ENCODE measurements at places on chromosomes 5 and 9. TPM values are rescaled to one million over a fixed set of nuclear protein-coding genes. Genes with fewer than 3 reads are reported as not detected.

SPATA31D4 gene
- total RNA-seq, result not detected

GRCh38 chr9:4793459-4794395, 983 bp downstream of the RCL1 start:
- DNase-seq, result peak; percentile 52

DNA sequence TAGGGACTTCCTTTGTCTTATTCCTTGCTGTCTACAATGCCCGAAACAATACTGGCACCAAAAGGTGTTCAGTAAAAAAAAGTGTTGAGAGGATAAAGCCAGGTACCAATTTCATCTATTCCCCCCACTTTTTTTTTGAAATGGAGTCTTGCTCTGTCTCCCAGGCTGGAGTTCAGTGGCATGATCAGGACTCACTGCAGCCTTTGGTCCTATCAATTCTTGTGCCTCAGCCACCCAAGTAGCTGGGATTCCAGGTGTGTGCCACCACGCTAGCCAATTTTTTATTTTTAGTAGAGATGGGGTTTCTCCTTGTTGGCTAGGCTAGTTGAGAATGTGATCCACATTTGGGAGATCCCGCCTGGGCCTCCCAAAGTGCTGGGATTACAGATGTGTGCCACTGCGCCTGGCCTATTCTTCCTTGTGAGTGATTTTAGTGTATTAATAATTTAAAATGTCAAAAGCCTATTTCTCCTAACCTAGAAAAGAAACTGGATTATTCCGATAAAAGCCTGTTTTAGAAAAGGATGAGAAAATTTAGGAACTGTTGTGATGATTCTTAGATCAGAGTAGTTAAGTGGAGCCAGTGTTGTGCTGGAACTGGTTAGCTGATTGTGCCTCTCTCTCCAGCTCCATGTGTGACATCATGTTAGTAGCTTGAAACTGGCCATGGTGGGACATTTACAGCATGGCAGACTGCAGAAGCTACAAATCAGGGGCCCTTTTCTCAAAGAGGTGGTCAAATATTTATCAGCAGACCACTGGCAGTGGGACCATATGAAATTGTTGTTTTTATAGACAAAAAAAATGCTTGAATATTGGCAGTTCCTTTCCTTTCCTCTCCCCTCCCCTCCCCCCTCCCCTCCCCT, 14.3 kb downstream of the CDC42SE2 start:
- no peak for DNase-seq

ARHGEF37 gene
- total RNA-seq, result 8.3 TPM

- DNase-seq, result peak; percentile 45
Observed at GRCh38 chr9:37555786-37556185, 20.4 kb downstream of the FBXO10 start.

SNX30 gene
- 4.3 TPM for total RNA-seq

- DNase-seq, result no peak
Observed at GRCh38 chr5:123421773-123422172, 1.4 kb downstream of the CEP120 start.

DNA sequence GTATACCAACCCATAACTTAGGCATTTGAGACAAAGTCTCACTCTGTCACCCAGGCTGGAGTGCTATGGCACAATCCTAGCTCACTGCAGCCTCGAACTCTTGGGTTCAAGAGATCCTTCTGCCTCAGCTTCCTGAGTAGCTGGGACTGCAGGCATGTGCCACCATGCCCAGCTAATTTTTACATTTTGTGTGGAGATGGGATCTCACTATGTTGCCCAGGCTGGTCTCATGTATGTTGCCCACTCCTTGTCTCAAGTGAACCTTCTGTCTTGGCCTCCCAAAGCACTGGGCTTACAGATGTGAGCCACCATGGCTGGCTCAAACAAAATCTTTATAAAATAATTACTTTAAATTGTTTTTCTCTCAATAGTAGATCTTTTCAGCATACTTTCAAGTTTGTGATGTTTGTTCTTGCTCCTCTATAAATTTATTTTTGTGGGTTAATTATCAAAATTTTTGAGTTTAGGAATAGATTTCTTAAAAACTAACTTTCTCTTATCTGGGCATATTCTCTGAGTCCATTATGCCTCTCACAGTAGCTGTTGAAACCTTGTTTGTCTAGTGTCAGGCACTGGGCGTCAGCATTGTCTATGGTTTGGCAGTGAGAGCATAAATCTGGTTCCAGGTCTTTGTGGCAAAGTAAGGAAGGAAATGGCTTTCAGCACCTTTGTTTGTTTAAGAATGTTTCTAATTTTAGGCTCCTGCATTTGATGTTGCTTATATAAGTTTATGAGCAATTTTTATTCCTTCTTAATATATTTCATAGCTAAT, 38.7 kb downstream of the NLN start:
- peak; percentile 64 for DNase-seq

PCDHGB7 gene
- 1.4 TPM for total RNA-seq

- no peak for DNase-seq
Observed at GRCh38 chr5:61438298-61438970, 106.4 kb downstream of the ZSWIM6 start.

DNA sequence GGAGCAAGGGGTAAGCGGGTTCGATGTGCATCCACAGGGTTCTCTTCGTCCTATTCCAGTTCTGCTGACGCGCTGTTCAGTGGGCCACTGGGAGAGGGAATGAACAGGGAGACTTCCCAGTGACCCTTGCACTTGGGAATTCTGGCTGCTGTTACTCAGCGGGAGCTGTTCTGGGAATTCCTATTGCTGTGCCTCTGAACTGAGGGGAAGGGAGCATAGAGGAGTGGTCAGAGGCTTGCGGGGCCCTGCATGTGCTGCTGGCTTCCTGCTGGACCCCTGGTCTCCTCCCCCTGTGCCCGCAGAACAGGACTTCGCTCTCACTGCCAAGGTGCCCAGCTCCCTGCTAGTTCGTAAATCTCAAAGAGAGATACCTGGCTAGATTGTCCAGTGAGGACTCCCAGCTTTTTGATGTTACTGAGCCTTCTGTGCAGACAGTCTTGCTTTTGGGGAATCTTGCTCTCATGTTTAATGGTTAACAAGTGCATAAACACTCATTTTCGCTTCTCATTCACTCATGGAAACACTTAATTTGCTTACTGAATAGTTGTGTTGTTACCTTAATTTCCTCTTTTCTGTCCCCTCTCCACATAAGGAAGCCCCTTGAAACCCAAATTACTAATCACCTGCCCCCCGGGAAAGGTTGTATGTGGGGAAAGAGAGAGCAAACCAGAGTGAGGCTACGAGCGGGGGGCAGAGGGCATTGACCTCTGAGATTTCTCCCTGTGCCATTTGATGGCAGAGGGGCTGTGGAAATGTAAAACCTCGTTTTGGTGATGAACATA, 5.9 kb downstream of the TRIO start:
- no peak for DNase-seq

- no peak for DNase-seq
Observed at GRCh38 chr9:91843093-91843492, 106.9 kb downstream of the ROR2 start.

- no peak for DNase-seq
Observed at GRCh38 chr9:132152231-132152630, 9.6 kb upstream of the NTNG2 start.

DNA sequence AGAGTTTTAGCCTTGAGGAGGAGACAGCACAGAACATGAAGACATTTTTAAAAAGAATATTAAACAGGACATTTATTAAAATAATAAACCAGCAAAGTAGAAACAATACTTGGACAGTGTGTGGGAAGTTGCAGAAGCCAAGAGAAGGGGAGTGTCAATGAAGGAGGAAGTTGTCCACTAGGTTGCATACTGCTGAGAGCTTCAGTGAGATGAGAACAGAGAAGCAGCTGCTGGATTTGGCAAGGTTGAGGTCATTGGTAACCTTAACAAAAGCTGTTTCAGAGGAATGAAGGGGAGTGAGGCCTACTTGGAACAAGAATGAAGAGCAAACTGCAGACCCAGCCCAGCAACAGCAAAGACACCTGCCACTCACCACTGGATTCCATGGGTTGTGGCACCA, 11.4 kb downstream of the BHMT start:
- DNase-seq, result peak; percentile 40

TSSK1B gene
- total RNA-seq, result not detected

DNA sequence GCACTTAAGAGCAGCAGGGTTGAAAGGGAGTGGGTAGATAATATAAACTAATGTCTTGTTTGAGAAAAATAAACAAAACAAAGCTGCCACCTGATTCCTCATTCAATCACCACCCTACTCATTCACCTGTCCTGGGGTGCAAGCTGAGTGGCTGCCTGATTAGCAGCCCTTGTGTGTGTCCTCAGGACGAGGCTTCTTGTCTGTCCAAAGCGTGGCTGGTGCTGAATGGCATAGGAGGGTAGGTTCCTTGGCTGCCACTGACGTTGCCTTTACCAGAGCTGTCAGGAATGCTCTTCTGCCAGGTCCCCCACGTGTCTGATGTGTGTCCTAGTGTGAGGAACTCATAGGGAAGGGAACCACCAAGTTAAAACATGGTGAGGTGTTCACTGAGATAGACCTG, 146.6 kb upstream of the SLC24A2 start:
- no peak for DNase-seq

- no peak for DNase-seq
Observed at GRCh38 chr5:172474293-172474692, 20.0 kb upstream of the SH3PXD2B start.

AUH gene
- 11.2 TPM for total RNA-seq

TESK1 gene
- 76.8 TPM for total RNA-seq

DNA sequence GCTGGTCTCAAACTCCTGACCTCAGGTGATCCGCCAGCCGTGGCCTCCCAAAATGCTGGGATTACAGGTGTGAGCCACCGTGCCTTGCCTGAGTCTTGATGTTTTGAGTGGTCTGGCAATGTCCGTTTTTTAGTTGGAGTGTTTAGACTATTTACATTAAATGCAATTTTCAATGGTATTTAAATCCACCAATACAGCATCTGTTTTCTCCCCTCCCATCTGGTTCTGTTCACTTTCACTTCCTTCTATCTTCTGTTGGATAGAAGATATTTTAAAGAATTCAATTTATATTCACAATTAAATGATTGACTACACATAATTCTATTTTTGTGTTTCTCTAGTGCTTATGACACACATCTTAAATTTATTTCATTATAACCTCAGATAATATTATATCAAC, 26.0 kb upstream of the PCAT7 start:
- DNase-seq, result no peak

- no peak for DNase-seq
Observed at GRCh38 chr9:18007621-18008020, 428.8 kb downstream of the SH3GL2 start.

GRCh38 chr9:124392871-124393460, 22.3 kb downstream of the PSMB7 start:
- peak; percentile 85 for DNase-seq

WDR31 gene
- total RNA-seq, result 0.83 TPM

DNA sequence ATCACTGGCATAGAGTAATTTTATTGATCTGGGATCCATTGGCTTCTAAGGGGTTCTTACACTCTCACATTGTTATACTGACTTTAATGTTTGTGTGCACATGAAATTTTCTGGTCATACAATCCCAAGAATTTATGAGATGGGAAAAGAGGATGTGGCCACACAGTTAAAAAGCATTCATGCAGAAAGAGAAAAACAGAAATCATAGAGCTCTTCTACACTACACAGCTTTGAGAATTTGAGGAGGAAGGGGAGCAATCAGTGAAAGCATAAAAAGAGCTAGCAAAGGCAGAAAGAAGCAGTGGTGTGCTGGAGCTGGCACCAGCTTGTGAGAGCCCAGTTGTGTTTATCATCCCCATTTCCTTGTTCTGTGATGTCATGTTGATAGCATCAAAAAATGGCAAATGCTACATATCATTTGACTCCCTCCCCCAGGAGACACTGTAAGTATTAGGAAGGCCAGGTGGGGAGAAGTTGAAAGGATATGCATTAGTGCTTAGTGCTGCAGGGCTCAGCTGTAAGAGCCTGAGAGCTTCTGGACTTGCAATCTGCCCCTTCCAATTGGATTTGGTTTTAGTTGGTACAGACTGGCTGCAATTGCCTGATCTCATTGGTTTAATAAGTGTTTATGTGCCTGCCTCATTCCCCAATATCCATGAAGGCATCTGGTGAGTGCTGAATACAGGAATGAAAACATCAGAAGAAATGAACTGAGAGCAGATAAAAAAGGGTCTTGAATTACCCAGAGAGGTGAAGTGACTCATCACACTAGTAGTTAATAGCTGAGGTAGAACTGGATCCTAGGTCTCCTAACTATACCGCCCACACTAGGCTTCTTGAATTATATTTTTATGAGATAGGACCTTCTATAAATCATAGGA, 30.9 kb downstream of the RHOBTB3 start:
- no peak for DNase-seq
